ENCODE measurements at places on chromosomes 6 and 20.

GRCh38 chr6:13139119-13139518, 189.2 kb downstream of the TBC1D7 start:
- DNase-seq: no peak

GRCh38 chr6:55993418-55993817, 118.0 kb upstream of the BMP5 start:
- no peak for DNase-seq

- DNase-seq: peak; percentile 77
Measured at GRCh38 chr20:19889011-19889953, 127.9 kb upstream of the NAA20 start.

GRCh38 chr6:130600880-130601341, 226.3 kb upstream of the SMLR1 start:
- DNase-seq: no peak

DNA sequence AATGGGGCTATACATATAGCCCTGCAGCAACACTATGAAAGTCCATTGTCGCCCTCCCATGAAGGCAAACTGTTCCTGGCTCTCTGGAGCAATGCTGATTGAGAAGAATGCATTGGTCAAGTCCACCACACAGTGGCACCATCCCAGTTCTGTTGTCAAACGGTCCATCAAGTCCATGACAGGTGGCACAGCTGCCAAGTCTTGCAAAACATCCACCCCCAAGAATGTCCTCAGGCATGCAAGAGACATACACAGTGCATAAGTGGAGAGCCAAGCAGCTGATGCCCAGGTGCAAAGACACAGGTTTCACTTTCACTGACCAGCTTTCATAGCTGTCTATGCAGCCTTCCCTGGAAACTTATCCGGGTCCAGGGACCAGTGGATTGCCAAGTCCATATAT, 17.5 kb downstream of the ZNF391 start:
- DNase-seq: no peak

DNA sequence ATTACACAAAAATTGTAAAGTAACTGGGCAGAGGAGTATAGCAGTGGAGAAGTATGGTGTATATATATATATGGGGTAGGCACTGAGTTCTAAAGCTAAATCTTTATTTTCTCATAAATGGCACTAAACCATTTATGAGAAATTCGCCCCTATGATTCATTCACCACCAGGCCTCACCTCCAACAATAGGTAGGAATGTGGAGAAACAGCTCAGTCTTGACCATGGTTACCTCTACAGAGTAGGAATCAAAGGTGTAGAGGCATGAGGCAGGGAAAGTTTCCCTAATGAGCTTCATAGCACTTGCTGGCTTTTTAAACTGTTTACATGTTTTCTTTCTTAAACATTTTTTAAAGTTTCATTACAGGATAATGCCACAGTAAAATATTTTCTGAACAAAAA, 36.9 kb upstream of the SUMO4 start:
- DNase-seq: no peak

DNA sequence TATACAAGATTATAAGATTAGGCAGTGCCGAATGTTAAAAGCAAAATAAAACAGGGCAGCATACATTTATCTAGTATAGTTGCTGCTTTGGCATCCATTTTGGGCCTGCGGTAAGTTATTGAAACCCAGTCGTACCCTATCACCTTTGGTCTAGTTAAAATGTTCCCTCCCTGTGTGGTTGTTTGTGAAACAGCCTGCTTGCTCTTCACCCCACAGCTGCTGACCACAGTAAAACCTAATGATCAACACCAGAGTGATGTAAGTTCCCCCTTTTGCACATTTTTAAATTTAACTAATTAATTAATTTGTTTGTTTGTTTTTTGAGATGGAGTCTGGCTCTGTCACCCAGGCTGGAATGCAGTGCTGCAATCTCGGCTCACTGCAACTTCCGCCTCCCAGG, 50.3 kb upstream of the TXNDC5 start:
- no peak for DNase-seq

DNA sequence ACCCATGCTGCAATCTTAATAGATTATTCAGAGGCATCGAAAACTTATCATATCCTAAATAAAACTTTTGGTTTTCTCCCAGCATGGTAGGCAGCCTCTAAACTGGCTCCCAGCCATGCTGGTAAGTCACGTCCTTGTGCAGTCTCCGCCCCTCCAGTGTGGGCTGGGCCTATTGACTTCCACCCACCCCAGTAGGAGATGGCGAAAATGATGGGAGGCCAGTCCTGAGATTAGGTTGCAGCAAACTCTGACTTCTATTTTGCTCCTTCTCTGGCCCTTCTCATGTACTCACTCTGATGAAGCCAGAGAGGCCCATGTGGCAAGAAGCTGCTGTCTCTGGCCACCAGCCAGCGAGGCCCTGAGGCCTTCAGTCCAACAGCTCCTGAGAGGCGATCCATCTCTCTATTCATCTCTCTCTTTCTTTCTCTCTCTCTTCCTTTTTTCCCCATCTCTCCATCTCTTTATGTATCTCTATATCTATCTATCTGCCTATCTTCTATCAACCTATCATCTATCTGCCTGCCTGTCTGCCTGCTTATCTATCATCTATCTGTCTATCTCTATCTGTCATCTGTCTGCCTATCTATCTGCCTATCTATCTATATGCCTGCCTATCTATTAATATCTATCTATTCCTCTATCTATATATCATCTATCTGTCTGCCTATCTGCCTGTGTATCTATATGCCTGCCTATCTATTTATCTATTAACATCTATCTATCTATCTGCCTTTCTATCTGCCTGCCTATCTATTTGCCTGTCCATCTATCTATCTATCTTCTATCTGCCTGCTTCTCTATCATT, 52.7 kb upstream of the STX16 start:
- peak; percentile 78 for DNase-seq

DNA sequence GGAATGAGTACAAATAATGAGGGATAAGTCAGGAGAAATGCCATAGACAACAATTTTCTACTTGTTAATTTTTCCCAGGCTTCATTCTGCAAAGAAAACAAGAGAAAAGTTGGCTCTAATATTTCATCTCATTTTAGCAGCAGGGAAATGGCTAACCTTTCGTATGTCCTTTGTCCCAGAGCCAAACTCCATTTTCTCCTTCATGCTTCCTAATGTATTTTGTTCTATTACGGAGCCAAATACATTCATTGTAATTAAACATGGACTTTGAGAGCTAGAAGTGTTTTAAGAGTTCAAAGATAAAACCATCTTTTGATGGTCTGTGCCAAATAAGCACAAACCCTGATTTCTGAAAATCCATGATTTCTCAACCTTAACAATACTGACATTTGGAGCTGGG, 136.9 kb downstream of the PTCHD4 start:
- DNase-seq: no peak

DNA sequence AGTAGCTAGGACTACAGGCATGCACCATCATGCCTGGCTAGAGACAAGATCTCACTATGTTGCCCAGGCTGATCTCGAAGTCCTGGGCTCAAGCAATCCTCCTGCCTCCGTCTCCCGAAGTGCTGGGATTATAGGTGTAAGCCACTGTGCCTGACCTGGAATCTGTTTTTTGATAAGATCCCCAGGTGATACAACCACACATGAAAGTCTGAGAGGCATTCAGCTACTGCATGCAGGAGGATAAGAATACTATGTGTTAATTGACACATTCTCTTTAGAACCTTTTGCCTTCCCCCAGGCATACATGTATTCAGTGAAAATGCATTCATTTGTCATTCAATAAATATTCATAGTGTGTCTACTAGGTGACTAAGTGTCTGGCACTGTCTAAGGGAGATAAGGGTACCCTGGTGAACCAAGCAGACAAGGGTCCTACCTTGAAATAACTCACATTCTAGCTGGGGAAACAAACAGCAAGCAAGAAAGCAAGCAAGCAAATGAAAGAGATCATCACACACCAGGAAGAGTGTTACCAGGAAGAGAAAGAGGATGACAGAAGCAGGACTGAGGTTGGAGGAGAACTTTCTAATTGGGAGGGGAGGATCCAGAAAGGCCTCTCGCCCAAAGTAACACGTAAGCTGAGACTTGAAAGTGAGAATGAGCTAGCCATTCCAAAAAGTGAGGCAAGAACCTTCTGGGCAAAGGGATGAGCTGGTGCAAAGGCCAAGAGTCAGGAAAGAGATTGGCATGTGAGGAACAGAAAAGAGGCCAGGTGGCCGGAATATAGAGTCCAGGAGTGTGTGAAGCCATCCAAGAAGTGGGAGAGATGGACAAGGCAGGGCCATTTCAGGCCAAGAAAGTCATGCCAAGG, 6.5 kb downstream of the GFOD1 start:
- DNase-seq: no peak

DNA sequence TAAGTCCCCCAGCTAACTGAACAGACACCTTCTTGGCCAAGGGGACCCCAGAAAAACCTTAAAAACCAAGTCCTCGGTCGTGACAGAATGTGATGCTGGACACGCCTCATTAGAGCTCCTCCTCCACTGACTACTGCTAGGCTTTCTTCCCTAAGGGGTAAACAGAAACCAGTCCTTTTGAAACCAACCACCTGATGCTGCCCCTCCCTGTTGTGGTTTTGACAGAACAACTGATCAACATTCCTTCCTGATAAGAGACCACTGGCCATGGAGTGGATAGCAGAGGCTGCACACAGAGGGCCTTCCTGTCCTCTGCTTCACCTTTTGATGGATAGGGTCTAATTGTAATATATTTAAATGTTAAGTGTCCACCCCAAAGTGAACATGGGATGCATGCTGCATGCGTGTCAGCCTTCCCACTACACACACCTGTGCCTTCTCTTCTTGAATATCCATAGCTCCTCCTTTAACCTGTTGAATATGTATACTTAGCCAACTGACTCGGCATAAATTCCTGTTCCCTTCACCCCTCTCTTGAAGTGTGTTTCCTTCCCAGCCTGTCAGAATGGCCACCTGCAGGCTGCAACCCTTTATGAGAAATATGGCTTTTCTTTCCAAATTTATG, 27.9 kb upstream of the SLC2A12 start:
- no peak for DNase-seq

- no peak for DNase-seq
Measured at GRCh38 chr20:38748861-38749149, 545 bp downstream of the ACTR5 start.

DNA sequence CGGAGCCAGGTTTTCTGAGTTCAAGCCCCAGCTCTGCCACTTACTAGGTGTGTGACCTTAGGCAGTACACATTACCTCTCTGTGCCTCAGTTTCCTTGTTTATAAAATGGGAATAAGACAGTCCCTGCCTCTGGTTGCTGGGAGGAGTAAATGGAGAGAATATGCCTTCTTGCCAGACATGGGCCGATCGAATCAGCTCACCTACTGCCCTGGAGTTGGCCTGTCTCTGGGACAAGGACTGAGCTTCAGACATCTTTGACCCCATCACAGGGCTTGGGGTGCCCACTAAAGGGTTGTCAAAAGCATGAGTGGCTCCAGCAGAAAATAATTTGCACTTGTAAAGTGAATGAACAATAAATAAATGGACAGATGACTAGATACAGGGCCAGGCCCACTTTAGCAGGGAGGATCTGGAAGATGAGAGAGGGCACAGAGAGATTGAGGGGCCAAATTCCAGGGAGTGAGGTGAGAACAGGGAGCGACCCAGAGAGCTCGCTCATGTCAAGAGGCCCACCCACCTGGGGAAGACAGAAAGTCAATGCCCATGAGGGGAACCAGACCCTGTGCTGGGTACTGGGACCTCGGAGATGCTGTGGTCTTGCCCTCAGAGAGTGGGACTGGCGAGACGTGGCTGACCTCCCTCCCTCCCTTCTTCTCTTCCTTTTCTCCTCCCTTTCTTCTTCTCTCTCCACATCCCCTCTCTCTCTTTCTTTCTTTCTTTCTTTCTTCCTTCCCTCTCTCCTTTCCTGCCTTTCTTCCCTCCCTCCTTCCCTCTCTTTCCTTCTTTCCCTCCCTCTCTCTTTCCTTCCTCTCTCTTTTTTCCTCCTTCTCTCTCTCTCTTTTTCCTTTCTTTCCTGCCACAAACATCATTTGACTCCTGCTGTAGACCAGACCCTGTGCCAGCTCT, 3.9 kb upstream of the BPIFA2 start:
- DNase-seq: no peak
